ENCODE measurements at places on chromosomes 13 and 19.

DNA sequence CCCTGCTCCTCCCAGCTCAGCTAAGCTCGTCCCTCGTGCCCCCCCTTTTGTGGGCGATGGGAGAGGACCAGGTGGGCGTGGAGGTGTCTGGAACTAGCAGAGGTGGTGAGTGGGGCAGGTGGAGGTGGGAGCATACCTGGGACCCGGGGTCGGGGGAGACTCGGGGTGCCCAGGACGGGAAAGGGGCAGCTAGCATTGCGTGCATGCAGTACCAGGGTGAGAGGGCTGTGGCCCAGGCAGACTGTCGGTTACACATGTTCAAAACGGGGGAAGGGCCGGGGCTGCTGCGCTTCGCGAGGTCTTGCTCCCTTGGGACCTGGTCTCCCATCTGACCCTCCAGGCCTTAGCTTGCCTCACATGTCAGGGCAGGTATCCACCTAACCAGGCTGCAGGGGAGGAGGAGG is 9.1 kb downstream of the TLE5 start:
- no peak for DNase-seq

DNA sequence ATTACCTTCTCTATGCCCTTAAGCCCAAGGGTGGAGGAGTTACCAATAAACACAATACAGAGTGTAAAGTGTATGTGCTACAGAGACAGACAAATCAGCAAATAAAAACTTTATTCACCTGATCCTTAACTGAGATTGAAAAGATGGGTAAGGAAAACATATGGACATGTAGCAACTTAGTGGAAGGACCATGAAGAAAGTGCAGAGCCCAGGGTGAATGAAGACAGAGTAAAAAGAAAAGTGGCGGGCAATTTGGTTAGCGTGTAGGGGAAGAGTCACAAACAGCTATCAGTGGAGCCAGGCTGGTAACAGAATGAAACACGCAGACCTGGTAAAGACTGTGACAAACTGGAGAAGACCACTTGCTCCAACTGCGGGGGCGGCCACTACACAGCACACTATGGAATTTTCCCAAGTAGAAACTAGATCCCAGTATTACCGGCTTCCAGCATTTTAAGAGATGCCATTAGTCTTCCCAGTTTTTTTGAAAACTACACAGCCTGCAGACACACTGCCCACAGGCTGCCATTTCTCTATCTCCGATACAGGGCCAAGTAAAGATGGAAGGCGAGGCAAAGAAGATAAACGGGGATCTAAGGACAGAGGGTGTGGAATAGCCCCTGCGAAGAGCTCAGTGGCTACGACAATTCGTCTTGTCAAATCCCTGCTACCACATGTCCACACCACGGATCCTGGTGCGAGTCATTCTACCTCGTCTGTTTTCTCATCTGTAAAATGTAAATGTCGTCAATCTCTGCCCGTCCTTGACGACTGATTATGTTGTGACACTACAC is 1.2 kb downstream of the UQCRFS1 start:
- DNase-seq, result no peak

DNA sequence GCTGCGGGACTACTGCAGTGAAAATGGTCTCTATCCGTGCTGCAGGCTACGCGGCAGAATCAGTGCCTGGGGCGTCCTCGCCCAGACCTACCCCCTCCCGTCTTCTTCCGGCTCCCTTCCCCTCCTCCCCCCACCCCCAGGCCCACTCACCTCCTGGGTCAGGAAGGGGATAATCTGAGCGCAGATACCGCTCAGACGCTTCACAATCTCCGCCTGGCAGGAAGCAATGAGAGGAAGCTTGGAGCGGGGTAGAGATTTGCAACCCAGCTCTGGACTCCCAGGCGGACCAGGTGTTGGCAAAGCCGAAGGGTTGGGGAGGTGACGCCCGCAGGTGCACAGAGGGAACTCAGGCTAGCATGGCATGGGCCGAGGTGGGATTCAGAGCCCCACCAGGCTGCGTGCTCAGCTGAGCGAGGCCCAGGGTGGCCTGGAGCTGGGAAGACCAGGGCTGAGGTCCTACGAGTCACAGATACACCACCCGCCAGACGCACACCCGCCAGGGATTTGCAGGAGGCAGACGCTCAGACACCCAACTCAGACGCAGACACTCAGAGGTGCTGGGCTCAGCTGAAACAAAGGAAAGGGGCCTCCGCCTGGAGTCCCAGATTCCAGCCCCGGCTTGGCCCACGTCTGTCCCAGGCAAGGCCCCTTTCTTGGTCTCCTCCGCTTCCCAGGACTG is 4.1 kb downstream of the TLE2 start:
- DNase-seq, result no peak

DNA sequence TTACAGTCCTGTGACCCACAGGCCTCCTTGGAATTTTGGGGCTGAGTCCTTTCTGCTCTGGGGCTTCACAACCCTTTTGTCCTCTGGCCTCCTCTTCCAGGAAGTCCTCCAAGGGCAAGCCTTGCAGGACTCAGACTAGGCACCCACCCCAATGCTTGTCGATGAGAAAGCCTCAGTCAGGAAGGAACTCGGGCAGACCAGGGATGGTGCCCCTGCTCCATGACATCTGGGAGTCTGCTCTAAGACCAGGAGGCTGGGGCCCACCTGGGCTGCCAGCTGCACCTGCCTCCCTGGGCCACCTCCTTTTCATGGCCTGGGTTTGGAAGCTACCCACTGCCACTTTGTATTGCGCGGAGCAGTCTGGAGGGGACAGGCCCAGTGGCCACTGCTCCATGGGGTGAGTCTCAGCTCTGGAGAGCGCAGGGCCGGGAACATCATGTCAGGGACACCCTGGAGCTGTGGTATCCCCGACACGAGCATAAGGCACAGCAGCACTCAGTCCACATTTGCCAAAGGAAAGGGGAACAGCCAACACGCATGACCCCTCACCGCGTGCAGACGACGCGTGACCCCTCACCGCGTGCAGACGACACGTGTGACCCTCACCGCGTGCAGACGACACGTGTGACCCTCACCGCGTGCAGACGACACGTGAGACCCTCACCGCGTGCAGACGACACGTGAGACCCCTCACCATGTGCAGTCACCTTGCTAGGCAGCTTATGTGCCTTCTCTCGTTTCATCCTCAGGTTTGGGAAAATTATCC is 10.8 kb downstream of the C2CD4C start:
- no peak for DNase-seq

DNA sequence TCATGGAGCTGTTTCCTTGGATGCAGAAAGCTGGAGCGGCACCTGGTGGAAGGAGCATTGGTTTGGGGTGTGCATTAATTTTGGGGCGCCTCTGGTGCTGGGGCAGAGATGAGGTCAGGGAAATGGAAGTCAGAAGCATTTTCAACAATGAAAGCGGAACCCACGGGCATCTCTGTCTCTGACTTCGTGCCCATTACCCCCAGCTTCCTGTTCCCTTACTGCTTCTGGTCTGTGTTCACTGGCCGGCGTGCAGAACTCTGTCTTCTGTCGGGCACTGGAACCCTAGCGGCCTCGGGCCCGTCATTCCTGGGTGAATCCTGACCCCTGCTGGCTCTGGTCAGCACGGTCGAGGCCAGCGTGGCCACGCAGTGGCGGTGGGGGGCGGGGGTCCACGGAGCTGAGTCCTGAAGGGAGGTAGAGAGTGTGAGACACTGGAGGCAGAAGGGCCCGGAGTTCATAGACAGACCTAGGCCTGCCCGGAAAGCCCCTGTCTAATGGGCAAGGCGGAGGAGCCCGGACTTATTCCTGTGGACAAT is 7.9 kb upstream of the LINGO3 start:
- no peak for DNase-seq

DNA sequence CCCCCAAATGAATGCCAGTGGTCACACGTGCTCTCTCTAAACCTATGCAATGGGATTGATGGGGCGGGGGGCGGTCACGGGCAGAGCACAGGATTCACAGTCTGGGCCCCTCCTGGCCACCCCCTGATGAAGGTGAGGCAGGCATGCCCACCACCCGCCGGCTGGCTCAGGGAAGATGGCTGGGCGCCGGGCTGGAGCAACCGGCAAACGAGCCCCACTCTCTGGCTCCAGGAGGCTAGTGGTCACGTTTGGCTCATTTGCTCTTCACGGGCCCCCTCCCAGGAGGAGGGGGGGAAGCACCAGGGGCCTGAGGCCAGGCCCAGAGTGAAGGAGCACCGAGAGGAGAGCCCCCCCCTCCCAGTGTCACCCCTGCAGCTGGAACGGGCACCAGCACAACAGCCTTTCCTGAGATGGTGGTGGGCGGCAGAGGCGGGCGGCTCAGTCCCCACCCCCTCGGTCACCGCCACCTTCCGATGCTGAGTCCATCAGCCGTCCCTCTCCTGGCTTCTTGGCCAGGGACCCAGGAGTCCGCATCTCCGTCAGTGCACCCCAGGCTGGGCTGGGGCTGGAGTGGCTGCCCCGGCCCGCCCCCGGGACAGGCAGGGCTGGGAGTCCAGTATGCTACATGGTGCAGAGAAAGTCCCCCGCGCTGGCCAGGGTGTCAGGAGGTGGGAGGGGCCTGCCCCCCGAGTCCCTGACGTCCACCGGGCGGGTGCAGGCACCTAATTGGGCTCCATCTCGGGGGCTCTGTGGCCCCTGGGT is 9.7 kb downstream of the BBC3 start:
- DNase-seq, result no peak

DNA sequence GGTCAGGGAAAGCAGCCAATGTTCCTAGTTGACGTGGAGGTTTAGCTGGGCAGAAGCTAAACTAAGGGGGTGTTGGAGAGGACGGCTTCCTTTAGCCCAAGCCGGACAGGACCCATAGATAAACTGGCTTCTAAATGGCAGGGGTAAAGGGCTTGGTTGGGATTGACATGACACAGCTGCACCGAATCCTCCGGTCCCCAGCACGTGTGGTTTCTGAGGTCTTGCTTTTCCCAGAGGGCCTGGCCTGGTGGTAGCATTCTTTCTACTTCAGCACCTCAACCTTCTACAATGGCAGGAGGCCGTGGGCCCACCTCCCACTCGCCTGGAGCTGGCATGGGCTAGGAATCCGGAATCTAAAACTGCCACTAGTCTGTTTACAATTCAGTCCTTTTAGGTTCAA is 163.0 kb downstream of the FGF9 start:
- DNase-seq, result no peak

Data from NCI-H774 (cell line).